ENCODE measurements at places on chromosomes 5 and 9. TPM values are rescaled to one million over a fixed set of nuclear protein-coding genes. Genes with fewer than 3 reads are reported as not detected.

Gene PDE8B
- 0.12 TPM for total RNA-seq

GRCh38 chr9:86792136-86792535, 155.2 kb downstream of the GAS1 start:
- ATAC-seq: peak; percentile 66

DNA sequence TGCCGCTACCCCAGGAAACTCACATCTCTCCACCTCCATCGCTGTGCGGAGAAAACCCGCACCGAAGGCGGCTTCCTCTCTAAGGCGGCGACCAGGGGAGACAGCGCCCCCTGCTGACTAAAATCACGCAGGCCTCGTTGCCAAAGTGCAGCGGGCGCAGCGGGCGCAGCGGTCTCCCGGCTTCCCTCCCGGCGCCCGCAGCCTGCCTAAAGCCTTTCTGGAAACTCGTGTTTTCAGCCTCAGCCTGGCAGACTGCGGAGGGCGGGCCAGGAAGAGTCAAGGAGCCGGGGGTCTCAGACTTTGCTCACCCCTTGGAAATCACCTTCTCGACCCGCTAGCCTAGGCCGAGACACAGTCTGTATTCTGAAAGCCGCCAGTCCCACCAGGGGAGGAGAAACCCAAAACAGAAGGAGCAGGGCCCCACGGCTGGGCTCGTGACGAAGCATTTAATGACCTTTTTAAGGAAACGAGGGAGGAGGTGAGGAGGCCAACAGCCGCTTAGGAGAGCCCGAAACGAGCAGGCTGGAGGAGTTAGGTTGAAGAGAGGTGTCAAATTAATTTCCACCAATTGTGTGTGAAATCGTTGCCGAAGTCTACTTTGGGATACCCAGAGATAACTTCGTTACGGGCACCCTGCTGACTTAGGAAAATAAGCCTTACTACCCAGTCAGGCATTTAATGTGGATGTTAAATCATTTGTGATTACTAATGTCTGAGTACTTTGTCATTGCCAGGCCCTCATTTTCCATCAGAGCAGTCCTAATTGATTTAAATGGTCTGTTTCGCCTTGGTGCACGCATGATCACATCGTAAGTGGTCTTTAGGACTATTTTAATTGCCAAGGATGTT, 7.3 kb upstream of the FOXB2 start:
- ATAC-seq: peak; percentile 37

DNA sequence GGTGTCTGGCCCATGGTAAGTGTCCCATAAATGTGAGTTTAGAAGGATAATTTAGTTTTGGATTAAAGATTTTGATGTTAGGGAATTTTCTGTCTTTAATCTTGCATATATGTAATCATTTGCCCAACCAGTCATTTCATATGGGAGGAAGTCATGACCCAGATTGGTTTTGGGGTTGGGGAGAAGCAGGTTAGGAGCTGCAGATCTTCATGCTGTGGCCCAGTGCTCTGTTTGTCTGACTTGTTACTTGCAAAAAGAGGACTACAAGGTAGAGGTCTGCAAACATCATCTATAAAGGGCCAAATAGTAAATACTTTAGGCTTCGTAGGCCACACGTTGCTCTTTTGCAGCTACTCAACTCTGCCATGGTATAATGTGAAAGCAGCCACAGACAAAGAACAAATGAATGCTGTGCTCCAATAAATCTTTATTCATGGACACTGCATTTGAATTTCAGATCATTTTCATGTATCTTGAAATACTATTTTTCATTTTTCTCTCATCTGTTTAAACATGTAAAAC, 16.8 kb downstream of the OSTF1 start:
- no peak for ATAC-seq

DNA sequence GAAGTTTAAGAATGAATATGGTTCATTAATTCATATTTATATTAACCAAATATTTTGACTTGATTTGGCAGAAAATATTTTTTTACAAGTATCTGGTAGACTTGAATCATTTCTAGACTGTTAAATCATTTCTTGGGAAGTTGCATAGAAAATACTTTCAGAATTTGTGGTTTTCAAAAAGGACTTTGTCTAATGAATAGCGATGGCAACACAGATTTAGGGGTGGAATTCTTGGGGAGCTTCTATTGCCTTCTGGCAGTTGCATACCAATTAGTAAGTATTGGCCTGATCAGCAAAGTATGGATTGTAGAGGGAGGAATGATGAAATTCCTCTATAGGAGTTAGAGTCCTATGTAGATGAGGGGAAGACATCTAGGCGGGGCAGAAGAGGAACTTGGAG, 68.6 kb upstream of the CKMT2 start:
- no peak for ATAC-seq

- ATAC-seq: no peak
Observed at GRCh38 chr5:95272316-95272929, 12.5 kb downstream of the MCTP1 start.

DNA sequence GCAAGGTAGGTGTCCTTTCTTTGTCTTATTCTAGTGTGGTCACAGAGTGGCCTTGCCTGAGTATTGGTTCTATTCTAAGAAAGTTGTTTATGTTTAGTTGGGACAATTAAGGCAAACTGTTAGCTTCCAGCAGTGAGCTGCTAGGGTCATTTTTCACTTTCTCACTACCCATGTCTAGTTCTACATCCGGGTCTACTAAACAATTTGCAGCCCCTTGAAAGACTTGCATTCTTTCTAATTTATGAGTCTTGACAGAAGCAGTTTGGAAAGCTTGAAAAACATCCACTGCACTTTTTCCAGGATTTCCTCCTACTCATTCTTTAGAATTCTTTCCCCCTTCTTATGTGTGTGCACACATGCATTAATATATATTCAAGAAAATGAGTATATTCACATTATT, 892.2 kb upstream of the ACO1 start:
- ATAC-seq: no peak

DNA sequence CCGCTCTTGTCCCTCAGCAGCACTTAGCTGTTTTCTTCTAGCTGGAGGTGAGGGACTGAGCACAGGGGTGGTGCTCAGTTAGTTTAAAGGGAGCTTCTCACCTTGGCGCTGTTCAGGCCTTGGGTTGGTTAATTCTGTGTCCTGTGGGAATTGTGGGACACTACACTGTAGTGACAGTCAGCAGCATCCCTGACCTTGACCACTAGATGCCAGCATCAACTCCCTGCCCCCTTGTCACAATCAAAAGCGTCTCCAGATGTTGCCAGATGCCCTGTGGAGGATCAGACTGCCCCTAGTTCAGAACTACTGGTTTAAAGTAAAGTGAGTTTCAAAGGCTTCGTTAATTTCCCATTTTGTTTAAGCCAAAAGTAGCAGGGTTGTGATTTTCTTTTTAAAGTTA, 65.5 kb upstream of the DMRT3 start:
- no peak for ATAC-seq

Gene ZNF883
- total RNA-seq: 1.0 TPM

DNA sequence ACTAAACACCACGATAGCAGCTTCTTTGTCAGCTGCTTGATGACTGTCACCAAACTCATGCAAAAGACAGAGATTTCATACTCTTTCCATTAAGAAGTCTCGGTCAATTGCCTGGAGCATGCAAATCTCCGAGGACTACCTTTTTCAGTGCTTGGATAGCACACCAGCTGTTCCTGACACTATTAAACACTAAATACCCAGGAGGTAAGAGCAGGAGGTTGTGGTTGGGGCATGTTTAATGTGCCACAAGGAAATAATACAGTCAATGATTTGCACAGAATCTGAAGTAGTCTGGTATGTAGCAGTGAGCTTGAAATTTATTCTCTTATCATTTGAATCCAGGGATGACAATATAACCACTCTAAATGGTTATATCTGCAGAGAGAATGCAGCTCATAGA, 996.2 kb downstream of the CDH12 start:
- no peak for ATAC-seq

DNA sequence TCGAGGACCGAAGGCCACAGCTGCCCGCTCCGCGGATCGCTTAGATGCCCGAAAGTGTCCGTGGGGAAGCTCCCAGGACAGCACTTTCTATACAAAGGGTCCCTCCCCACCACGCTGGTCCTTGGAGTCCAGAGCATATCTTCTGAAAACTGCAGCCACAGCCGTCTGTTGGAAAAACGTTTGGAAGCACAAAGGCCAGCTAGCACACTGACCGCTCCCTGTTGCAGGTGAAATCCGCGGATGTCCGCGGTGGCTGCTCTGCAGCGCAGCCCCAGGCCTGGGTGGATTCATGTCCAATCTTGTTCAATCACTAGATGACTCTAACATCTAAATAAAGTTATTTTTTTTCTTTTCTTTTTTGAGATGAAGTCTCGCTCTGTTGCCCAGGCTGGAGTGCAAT, 32.8 kb upstream of the FANCC start:
- ATAC-seq: no peak

DNA sequence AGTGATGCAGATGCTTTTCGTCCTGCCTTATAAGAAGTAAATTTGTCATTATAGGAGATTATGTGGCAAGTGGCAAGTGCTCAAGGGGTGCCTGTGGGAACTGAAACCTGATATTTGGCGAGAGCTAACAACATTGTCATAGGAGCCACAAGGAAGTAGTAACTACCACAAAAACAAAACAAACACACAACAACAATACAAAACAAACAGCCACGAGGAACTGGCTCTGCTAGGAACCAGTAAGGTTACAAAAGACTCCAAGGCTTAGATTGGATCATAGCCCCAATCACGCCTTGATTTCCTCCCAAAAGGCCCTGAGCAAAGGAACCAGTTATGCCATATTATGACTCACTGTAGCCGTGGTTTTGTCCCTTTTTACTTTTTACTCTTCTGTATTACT, 1045.2 kb downstream of the CDH12 start:
- peak; percentile 98 for ATAC-seq

DNA sequence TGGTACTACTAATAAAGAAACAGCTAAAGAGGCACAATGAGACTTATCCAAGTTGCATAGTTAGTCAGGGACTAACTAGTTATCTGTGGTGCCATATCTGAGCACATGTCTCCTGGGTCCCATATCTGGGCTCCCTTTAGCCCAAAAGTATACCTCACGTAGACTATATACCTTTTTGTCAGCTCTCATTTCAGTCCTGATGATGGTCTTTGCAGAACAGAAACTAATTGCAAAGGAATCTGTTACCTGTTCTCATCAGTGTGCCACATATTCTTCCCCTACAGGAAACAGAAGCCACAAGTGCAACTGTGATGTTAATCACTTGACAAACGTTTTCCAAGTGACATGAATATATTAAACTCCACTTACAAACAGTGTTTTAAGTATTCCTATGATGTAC, 395.2 kb downstream of the KIAA0825 start:
- ATAC-seq: no peak

DNA sequence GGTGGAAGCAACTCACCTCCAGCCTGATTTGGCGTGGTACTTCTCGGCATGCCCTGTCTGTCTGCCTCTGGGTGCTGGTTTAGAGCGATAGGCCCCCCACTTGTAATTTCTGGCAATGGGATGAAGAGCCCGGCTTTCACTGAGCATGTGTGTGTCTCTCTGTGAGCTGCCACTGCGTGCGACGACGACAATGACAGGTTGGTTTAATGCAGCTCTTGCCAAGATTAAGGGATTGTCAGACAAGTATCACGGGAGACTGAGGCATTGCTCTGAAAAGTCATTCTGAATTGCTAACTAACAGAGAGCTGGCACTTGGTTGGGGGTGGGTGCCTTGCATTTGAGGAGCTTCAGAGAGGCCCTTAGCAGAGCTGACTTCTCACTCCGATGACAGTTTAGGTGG, 348.8 kb upstream of the CLINT1 start:
- ATAC-seq: no peak

Data from esophagus mucosa (tissue), 1 donor.